ENCODE measurements at places on chromosomes 16 and 17. TPM values are rescaled to one million over a fixed set of nuclear protein-coding genes. Genes with fewer than 3 reads are reported as not detected.

The SGCA gene
- 2.7 TPM for total RNA-seq

The FNDC8 gene
- not detected for total RNA-seq

The TIMM22 gene
- total RNA-seq = 28.6 TPM

The STX8 gene
- 66.8 TPM for total RNA-seq

The NT5C gene
- total RNA-seq = 136 TPM

The CCDC40 gene
- total RNA-seq = 7.3 TPM

The KRT40 gene
- not detected for total RNA-seq

The SECTM1 gene
- 2.5 TPM for total RNA-seq

The KRT25 gene
- not detected for total RNA-seq

The KRTAP3-1 gene
- total RNA-seq = not detected

The SLFN11 gene
- 6.5 TPM for total RNA-seq

The ITGAL gene
- not detected for total RNA-seq

The TMIGD1 gene
- not detected for total RNA-seq

The EMP2 gene
- total RNA-seq = 38.4 TPM

The NPIPA5 gene
- total RNA-seq = 1.9 TPM

The HBA1 gene
- total RNA-seq = not detected

The P2RX5 gene
- total RNA-seq = 23.5 TPM

The KRTAP2-3 gene
- not detected for total RNA-seq

The DHRS13 gene
- 5.3 TPM for total RNA-seq

The SPPL2C gene
- total RNA-seq = not detected

The ABCC12 gene
- total RNA-seq = 0.05 TPM

The CMTM2 gene
- not detected for total RNA-seq

The MSLN gene
- 3.1 TPM for total RNA-seq

The METRNL gene
- total RNA-seq = 32.8 TPM

The TMEM100 gene
- not detected for total RNA-seq

The DCXR gene
- total RNA-seq = 104 TPM

The RHBDL1 gene
- 0.59 TPM for total RNA-seq

The TBC1D3 gene
- 0.07 TPM for total RNA-seq

The PLEKHG4 gene
- total RNA-seq = 9.7 TPM

The ADAP2 gene
- total RNA-seq = 3.5 TPM

The SLC25A11 gene
- 52.9 TPM for total RNA-seq

The TBC1D3I gene
- total RNA-seq = 0.27 TPM

The PPM1D gene
- 17.1 TPM for total RNA-seq
